SK-N-SH (cell line): ENCODE measurements at places on chromosomes 7 and 10.

DNA sequence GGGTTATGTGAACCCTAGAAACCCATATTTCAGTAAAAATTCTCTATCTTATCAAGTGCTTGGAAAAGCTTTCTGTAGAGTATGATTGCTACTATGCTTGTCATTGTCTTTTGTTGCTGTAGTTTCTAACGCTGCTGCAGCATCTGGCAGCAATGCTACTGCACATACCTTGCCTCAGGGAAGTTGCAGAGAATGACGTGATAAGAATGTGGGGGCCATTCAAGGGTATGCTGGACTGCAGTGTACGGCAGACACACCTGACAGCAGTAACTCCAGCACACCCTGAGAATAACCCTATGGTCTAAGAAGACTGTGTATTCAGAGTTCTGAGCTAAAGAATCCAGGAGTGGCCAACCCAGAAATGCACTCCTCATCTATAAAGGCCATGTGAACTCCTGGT is 20.5 kb downstream of the TRIM4 start:
- no peak for DNase-seq

GRCh38 chr10:50369931-50370330 is 118.6 kb upstream of the ASAH2 start:
- no peak for DNase-seq

DNA sequence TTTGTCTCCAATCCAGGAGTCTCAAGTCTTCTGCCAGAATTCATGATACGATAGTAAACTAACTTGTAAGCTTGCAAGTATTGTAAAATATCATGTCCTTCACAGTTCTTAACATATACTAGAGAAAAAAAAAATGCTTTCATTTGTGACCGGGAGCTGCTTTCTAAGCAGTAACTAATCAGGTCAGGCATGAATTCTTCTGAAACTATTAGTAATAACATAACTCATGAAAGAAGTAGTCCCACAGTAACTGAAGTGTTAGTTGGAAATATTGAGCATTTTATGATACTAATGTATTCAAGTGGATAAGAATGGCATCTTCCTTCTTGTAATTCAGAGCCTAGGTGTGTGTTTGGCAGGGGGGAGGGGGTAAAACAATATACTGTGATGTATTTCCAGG is 665.6 kb downstream of the DNAJB9 start:
- no peak for DNase-seq

GRCh38 chr10:128721963-128722445 is 595.8 kb upstream of the MKI67 start:
- no peak for DNase-seq
